ENCODE measurements at places on chromosomes 3 and 15. TPM values are rescaled to one million over a fixed set of nuclear protein-coding genes. Genes with fewer than 3 reads are reported as not detected.
A peak's percentile ranks its signal among the peaks of the same experiment; 100 is the strongest.

The PRR20G gene
- not detected for total RNA-seq

The TMED3 gene
- 220 TPM for total RNA-seq

The BOC gene
- total RNA-seq, result 40.2 TPM

The CYFIP1 gene
- total RNA-seq, result 138 TPM

The PKM gene
- total RNA-seq, result 376 TPM

- peak; percentile 19 for DNase-seq
Measured at GRCh38 chr3:46423588-46423987, 16.5 kb downstream of the CCRL2 start.

GRCh38 chr15:75067123-75067830 lies 43.9 kb downstream of the PPCDC start:
- no peak for DNase-seq

DNA sequence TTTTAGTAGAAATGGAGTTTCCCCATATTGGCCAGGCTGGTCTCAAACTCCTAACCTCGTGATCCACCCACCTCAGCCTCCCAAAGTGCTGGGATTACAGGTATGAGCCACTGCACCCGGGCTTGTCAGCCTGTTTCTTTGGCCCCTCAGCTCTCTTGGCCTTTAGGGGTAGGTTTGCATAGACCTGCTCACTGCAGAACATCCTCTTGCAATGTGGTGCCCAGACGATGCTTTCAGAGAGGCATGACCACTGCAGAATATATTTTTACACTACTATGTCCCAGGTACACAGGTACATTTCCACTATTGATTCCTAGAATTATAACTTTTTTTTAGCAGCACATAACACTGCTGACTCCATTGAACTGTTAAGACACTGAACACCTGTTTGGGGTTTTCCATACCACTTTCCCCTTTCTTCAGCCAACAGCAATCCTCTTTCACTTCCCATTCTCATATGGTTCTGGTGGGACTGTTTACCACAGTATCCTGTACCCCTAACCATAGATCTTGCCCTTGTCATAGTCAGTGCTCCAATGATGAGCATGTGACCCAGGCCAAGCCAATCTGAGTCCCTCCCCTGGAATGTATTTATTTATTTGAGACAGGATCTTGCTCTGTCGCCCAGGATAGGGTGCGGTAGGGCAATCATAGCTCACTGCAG lies 21.1 kb downstream of the CCDC32 start:
- DNase-seq, result no peak

DNA sequence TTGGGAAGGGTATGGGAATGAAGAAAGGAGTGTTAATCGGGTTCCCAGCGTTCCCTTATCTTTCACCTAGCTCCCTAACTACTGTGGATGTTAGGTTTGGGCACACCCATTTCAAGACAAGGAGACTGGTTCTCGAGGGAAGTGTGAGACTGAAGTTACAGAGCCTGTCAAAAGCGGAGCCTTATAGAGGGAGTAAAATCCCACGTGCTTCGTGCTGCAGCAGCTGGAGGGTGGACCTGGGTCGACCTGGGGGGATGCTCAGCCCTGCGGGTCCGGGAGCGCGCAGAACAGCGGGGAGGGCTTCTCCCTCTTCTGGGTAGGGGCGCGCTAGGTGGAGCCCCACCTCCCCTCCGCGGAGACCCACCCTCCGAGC lies 314 bp upstream of the TMED3 start:
- no peak for DNase-seq

DNA sequence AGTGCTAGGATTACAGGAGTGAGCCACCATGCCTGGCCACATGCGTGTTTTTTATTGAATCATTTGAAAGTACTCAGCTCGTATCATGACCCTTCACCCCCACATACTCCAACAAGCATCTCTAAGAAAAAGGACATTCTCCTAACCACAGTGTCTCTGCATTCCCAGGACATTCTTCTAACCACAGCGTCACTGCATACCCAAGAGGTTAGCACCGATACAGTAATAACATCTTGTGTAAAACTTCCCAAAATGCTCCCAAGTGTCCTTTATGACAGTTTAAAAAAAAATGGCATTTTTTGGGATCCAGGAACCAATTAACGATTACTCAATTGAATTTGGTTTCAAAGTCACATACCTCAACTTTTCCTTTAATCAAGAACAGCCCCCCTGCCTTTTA lies 39.6 kb downstream of the FLNB start:
- DNase-seq, result no peak

- DNase-seq, result no peak
Measured at GRCh38 chr3:178088963-178089362, 447.3 kb upstream of the KCNMB2 start.

GRCh38 chr15:31752065-31752762 lies 278.1 kb upstream of the CHRNA7 start:
- no peak for DNase-seq

DNA sequence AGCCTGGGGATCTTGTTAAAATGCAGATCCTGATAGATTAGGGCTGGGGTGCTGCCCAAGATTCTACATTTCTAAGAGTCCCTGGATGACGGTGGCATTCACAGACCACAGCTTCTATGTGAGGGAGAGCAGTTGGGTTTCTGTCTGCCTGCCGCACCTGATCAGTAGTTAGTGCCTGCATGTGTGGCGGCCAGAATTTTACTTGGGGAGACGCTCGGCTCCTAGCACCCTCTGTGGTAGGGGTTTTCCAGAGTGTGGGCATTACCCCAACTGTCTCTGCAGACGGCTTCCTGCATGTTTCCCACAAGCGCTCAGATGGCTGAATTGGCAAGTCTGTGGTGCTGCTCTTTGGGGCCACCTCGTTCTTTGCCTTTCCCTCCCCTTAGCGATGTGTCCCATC lies 8.3 kb downstream of the GHRL start:
- no peak for DNase-seq

DNA sequence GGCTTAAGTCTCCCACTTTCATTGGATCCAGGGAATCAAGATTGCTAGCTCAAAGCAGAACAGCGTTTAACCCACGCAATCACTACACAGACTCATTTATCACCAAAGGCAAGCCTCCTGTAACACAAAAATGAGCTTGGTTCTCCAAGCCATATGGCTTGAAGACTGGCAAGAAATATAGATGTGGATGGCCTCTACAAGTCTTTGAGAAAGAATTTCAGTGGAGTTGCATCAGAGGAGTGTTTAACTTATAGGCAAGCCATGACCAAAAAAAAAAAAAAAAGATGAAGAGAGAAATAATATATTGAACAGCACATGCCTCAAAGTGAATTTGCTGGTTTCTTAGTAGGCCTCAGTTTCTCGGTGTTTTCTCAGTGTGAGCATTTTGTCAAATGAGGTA lies 27.3 kb downstream of the PDZRN3 start:
- no peak for DNase-seq

GRCh38 chr15:85475711-85476110 lies 95.3 kb downstream of the AKAP13 start:
- DNase-seq, result no peak

DNA sequence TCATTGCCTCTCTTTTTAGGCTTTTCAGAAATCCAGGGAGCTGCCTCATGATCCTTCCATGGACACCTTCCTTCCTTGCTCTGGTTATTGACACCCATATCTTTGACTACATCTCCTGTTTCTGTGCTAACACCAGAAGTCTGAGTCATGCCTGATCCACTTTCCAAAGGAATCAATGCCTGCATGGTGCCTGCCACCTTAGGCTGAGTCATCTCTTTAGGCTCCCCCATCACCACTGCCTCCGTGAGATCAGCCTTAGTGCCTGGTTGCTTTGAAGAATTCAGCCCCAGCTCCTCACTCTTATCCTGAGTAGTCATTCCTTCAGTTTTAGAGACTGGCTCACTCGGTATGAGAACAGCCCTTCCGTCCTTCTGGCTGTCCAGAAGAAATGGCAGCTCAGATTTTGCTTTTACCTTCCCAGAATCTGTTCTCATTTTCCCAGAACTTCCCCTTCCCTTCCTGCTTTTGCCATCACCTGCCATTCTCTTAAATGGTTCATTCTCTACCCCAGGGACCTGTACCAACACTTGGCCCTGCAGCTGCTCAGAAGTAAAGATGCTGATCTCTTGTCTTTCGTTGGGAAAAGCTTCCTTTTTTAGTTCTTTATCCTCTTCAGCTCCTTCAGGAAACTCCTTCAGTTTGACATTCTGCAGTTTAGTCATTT lies 105.3 kb downstream of the MAP4 start:
- no peak for DNase-seq

GRCh38 chr3:169479314-169479939 lies 184.1 kb downstream of the MECOM start:
- DNase-seq, result no peak
